Activated CD4-positive, alpha-beta T cell treated with anti-CD3 and anti-CD28 coated beads, Interleukin-2, amount 50 U/mL, for 16 hours (primary cell): ENCODE measurements at places on chromosomes 1 and 21.

DNA sequence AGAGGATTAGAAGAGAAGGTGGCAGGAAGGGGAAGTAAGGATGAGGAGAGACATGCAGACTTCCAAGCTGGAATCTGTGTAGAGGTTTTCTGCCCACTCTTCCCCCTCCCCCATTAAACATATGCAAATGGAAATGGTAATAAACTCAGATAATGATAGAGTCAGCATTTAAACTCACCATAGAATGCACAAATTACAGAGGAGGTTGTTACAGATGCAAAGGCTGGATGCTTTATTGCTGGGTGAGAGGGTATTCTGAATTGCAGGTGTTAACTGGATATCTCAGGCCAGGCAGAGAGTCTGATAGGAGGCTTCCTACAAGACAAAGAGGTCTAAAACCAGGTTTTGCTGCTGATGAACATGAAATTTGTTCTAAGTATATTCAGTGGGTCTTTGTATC is 372.5 kb downstream of the SEC16B start:
- DNase-seq: no peak

DNA sequence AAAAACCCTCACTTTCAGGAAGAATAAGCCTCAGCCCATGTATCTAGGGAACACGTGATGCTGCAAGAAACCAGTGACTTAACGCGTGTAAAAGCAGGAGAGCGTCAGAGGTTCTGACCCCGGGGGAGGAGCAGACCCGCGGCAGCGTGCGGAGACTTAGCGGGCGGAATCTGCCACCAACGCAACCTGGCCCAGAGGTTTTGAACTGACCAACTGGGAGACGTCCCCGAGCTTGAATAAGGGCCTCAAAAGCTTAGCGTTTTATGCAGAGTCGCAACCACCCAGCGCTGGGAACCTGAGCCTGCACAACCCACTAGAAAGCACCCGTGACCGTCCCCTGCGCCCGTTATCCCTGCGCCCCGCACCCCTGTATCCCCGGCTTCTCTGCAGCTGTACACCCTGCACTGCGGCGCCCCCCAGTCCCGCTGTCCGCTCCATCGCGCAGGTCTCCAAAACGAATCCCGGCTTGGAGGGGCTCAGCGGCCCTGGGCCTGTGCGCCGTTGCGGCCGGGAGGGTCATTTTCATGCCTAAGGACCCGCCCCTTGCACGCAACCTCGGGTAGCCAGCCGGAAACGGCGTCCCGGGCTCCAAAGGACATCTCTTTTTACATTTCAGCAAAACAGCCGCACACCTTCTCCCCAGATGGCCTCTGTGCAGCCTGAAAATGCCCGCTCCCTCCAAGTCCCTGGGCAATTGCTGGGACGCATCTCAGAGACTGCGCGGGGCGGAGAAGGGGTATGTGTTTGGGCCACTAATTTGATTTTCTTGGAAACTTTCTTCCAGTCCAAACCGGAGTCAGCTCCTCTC is 29.4 kb upstream of the TRIM17 start:
- peak; percentile 58 for DNase-seq

DNA sequence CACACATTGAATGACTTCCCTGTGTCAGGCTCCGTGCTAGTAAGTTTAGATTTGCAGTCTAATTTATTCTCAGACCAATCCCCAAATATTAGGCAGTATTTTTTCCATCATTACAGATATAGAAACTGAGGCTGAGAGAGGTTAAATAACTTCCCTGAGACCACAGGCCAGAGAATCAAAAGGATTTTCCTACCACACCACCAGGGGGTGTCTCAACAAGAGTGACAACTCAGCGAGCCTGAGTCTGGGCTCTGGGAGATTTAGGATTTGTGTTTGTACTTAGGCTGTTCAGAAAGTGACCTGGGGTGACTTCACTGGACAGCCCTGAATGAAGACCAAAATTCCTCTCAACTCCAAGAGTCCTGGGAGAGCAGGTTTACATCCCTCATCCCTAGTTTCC is 13.3 kb upstream of the LCE5A start:
- DNase-seq: peak; percentile 15

DNA sequence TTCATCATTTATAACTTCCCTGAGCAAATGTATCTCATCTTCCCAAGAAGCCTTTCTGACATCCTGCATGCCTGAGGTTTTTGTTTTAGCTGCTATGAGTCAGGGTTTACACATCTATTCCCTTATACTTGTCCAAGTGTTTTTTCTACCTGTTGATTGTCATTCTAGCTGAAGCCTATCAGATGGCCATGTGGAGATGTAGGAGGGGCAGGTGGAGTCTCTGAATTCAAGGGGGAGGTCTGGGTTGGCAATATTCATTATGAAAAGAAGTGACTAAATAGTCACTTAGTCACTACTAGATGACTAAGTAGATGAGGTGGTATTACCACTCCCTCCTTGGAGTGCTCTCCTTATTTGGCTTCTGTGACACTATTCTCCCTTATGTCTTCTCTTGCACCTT is 52.4 kb downstream of the XCL1 start:
- DNase-seq: peak; percentile 38

GRCh38 chr1:214658785-214659184 is 55.8 kb downstream of the CENPF start:
- no peak for DNase-seq

DNA sequence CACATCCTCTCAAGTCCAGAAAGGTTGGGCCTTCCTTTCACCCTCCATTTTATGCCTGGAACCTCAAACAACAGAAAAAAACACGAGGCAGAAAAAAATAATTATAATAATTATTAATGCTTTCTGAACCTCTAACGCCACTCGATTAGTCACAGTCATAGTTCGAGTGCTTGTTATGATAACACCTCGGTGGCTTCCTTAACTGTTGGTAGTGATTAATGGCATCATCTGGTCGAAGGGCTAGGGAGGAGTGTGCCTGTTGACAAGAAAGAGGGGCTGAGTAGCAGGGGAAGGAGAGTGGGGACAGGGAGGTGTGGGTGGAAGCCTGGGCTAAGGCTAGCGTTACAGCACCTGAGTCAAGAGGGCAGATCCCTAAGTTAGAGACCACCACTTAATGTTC is 21.3 kb upstream of the IL10 start:
- DNase-seq: no peak

GRCh38 chr1:180565121-180565871 is 6.5 kb downstream of the OVAAL start:
- no peak for DNase-seq

GRCh38 chr1:230072296-230072695 is 5.3 kb downstream of the GALNT2 start:
- no peak for DNase-seq
